SW480 (cell line): ENCODE measurements at places on chromosomes 1 and 21.

- DNase-seq: no peak
Observed at GRCh38 chr1:107678993-107679392, 286.0 kb downstream of the VAV3 start.

DNA sequence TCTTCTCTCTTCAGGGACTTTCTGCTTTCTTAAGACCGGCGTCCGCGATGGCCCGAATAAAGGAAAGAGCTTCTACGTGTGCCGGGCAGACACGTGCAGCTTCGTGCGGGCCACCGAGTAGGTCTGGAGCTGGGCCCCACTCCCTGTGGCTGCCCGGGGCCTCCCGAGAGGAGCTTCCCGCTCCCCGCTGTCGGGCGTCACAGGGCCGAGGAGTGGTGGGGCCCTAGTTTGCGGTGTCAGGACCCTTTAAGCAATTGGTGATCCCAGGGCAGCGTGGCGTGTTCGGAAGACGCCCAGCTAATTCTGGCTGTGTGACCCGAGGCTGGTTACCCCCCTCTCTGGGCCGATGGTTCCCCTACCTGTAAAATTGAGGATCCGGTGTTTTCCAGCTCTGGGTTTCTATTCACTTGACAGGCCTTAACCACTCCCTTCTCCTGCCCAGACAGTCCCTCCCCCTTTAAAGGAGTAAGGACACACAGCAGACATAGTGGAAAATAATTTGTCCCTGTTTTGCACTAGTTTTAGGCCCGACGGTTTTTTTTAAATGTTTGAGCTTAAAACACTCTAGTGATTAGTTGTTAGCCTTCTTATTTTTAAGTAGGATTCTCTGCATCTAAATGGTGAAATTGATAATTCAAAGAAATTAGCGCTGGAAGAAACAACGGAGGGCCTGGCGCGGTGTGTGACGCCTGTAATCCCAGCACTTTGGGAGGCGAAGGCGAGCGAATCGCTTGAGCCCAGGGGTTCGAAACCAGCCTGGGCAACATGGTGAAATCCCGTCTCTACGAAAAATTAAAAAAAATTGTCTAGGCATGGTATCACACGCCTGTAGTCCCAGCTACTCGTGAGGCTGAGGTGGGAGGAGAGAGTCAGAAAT is 553 bp downstream of the TTF2 start:
- peak; percentile 36 for DNase-seq

- DNase-seq: no peak
Observed at GRCh38 chr1:33122483-33123178, 41.7 kb downstream of the AZIN2 start.

DNA sequence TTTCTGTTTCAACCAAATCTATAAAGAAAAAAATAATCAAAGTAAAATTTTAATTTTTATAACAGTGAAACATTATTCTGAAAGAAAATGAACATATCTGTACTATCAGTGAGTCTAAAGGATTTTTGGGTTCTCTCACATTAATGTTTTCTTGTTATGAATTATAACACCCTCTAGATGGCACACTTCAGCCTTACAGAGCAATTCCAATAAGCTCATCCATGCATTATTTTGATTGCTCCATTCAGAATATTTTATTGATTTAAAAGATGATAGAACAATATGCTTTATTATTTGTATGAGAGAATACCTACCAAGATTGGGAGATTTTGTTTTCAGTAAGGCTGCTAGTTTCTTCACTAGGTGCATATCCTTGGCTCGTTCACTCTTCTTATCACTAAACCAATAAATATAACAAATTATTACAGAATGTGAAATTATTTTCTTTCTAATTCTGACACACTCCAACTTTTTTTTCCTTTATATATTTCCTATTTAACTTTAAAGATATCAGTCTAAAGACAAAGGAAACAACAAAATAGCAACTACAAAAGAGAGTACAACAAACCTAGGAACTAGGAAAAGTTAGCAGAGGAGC is 82.4 kb downstream of the RAB3GAP2 start:
- peak; percentile 51 for DNase-seq

- DNase-seq: peak; percentile 51
Observed at GRCh38 chr1:41435570-41436178, 48.8 kb downstream of the EDN2 start.

- DNase-seq: no peak
Observed at GRCh38 chr1:176551146-176551545, 88.2 kb downstream of the PAPPA2 start.

GRCh38 chr1:109133815-109134214 is 19.9 kb downstream of the ELAPOR1 start:
- DNase-seq: no peak

DNA sequence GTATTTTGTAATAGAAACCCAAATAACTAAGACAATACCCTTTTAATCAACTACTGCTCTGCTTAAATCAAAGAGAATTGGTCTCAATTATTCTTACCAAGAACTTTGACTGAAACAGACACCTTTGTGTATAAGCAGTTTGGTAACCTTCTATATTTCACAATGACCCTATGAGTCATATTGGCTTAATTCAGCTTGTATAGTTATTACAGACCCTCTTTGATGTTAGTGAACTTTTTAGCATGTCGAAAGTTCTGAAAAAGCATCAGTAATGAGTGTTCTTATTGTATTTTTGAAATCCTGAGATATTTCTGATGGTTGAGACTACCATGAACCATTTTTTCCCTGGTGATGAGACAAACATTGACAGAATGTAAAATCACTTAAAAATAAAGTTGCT is 43.3 kb upstream of the RABGAP1L start:
- peak; percentile 55 for DNase-seq

DNA sequence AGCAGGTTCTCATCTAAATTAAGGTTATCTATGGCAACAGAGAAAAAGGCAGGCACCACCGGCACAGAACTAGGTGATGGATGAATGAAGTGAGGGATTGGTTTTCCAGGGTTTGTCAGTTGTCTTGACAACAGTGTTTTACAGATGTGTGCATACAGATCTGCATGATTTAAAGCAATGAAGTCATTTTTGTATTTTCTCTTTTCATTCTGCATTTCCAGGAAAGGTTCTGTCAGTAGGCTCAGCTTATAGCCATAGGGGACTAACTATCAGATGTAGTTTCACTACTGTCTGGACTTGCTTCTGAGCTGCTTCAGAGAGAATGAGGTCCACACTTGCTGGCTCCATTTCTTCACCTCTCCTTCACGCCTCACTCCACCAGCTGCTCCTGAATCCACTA is 98.2 kb upstream of the LMO4 start:
- DNase-seq: no peak

GRCh38 chr1:108503062-108503733 is 53.1 kb downstream of the NBPF6 start:
- DNase-seq: peak; percentile 70
